ENCODE measurements at places on chromosomes 3 and 15.
A peak's percentile ranks its signal among the peaks of the same experiment; 100 is the strongest.

DNA sequence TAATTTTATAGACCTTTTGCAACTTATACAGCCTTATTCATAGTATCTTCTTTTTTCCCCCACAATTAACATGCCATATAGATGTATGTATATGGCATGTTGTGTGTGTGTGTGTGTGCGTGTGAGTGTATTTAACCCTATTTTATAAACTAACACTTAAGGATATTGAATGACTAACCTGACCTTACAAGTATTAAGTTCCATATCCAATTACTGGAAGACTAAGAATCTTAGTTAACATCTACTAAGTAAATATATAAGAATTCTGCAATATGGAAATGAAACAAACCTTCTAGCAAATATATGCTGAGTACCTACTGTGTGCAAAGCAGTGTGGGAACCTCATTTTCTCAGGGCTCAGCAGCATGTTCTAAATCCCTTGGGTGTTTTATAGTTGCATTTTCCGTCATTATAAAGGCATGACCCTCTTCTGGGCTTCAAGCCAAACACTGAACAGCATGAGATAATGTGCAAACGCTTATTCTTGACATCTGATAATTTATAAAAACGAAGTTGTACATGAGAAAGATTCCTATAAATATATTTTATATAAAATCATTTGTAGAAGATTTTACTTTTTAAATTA is 105.5 kb downstream of the NLGN1 start:
- DNase-seq: peak; percentile 61

GRCh38 chr15:52709187-52709981 is 30.2 kb upstream of the ATOSA start:
- peak; percentile 3 for DNase-seq

- peak; percentile 49 for DNase-seq
These were observed 444.5 kb downstream of the EPHB1 start for GRCh38 chr3:135239615-135239884.

- no peak for DNase-seq
These were observed 396.2 kb upstream of the NAALADL2 start for GRCh38 chr3:174462916-174463315.

GRCh38 chr3:152376351-152377183 is 107.8 kb downstream of the MBNL1 start:
- no peak for DNase-seq

GRCh38 chr15:68631601-68632051 is 52.8 kb downstream of the CORO2B start:
- no peak for DNase-seq

GRCh38 chr3:101418851-101419250 is 94.2 kb downstream of the SENP7 start:
- no peak for DNase-seq

DNA sequence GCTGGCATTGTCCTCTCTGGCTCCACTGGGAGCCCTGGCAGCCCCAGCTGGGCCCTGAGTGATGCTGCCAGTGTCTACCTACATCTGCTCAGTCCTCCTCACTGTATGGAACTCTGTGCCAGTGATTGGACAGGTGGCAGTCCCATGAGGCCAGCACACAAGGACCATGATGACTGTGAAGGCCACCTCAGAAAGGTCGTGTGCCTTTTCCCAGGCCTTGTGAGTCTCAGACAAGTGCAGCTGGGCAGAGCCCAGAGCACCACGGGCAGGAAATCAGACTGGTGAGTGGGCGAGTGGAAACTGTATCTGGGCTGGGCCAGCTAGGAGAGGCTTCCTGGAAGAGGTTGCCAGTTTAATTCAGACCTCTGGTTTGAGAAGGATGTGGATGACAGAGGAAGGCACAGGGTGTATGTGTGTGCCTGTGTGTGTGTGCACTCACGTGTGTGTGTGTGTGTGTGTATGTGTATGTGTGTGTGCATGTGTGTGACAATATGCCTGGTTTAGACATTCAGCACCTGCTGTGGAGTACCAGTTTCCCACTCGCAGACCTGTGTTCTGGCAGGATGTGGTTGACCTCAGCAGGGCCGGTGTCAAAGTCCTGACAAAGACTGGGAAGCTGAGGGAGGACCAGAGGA is 7.0 kb downstream of the MAPKAPK3 start:
- no peak for DNase-seq

DNA sequence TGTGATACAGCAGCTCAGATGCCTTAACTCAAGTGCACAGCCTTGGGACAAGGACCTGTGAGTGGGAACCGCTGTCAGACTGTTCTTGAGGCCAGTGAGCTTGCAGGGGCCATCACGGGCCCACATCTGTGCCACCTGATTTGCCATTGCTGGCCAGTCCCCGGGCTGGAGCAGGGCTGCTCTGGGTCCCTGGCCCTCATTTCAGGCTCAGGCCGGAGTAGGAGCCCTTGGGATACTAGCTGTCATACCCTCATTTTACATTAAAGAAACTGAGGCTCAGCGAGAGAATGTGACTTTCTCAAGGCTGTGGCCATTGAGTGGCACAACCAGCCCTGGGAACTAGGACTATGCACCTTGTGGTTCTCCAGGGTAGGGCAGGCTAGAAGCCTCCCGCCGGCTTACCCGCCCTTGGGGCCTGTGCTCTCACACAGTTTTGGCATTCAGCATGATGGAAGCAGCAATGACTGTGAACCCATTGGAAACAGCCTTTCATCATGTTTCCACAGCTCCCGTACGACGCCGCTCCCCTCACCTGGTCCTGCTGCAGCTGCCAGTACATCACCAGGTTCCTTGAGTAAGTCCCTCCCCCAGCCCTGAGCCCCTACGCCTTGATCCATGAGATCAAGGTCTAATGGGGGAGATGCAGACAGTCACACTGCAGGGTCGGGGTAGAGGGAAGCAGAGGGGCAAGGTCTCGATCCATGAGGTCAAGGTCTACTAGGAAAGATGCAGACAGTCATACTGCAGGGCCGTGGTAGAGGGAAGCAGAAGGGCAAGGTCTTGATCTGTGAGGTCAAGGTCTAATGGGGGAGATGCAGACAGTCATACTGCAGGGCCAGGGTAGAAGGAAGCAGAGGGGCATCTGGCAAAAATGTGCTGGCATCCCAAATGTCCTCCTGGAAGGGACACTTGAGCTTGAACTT is 42.2 kb downstream of the GOLGA6L10 start:
- DNase-seq: no peak

- no peak for DNase-seq
These were observed 53.4 kb downstream of the SLC6A11 start for GRCh38 chr3:10869460-10869859.

DNA sequence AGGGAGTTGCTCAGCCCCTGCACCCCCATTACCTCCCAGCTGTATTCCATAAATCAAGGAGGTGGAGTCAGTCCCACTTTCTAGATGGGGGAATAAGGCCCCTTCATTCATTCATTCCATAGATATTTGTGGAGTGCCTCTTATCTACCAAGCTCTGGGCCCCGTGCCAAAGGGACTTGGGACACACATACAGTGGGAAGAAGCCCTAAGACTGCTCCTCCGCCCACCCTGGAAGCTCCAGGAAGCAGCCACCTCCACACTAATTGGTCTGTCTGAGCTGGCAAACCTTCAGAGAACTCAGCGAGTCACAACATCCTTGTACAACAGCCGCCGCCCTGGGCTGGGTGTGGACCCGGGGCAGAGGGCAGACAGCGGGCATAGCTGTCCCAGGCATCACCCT is 6.4 kb downstream of the STRA6 start:
- DNase-seq: no peak

DNA sequence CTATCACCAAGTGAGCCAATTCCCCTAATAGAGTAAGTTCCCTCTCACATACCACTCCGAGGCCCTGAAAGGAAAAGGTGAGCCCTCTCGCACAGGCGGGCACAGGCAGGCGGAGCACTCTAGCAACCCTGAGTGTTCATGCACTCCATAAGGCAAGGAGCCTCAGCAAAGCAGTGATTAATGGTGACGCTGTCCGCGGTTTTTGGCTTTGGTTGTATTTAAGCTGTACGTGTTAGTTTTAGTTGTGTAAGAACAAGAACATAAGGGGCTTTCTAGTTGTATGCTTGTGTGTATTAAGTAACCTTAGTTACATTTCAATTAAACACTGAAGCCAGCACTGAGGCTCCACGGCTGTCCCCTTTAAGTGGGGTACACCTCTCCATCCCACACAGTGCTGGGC is 33.1 kb downstream of the KLHL25 start:
- no peak for DNase-seq

DNA sequence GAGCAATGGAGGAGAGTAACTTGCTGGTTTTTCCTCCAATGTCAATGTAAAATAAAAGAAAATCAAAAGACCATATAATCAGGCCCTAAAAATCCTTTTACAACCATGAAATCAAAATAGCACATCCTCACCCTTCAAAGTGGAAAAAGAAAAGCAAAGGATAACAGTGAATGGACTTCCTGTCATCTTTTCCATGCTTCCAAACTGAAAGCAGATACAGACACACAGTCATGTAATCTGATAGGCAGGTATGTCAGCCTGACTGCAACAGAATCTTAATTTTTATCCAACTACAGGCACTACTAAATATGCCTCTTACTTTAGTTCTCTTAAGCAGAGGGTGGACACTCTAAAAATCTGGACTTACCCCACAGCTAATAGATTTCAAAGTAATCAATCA is 27.8 kb upstream of the IGDCC4 start:
- DNase-seq: no peak

GRCh38 chr15:41940441-41940857 is 31.9 kb downstream of the EHD4 start:
- no peak for DNase-seq

GRCh38 chr3:13229273-13229949 is 156.2 kb upstream of the IQSEC1 start:
- DNase-seq: no peak

GRCh38 chr3:156792945-156793344 is 33.2 kb upstream of the LEKR1 start:
- no peak for DNase-seq

GRCh38 chr15:79314811-79315210 is 3.9 kb downstream of the TMED3 start:
- no peak for DNase-seq

GRCh38 chr15:42045211-42045615 is 24.4 kb upstream of the PLA2G4E start:
- no peak for DNase-seq

DNA sequence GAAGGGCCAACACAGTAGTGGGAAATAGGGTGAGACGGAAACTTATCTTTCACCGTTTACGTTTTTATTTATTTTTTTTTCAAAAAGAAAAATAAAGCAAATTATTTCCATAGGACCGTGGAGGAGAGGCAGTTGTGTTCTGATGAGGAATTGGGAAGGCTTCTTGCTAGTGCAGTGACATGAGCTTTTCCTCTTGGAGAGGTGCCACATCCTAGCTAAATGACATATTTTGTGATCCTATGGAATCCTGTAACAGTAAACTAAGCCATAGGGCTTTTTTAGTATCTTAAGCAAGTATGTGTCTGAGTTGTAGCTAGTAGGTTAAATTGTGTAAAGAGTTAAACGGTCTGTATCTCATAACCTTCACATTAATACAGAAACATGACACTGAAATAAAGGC is 609.9 kb downstream of the RBMS3 start:
- DNase-seq: no peak

Measured in NCI-H2081 (cell line).